ENCODE measurements at places on chromosomes 4 and X.

DNA sequence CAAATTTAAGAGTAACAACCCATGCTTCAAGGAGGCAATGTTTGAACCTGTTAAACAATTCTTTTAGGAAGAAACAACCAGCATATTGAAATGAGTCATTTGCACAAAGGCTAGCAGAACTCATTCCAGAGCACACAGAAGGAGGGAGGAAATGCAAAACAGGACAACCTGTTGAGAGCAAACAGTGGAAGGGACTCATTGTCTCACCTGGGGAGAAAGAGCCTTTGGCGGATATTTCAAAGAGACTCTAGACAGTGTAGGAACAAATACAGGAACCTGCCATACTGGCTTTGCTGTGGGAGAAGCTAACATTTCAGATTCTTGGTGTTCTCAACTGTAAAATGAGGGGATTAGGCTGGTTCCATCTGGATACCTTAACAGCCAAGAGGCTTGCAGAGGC lies 14.8 kb upstream of the RASGEF1B start:
- DNase-seq = no peak

GRCh38 chr4:120841580-120841979 lies 80.9 kb downstream of the PRDM5 start:
- DNase-seq = no peak

- DNase-seq = no peak
These were observed 251.0 kb downstream of the ANK2 start for GRCh38 chr4:113300471-113300928.

GRCh38 chrX:3263681-3264126 lies 82.7 kb downstream of the MXRA5 start:
- no peak for DNase-seq

GRCh38 chr4:185472103-185472542 lies 590 bp upstream of the CCDC110 start:
- DNase-seq = no peak

DNA sequence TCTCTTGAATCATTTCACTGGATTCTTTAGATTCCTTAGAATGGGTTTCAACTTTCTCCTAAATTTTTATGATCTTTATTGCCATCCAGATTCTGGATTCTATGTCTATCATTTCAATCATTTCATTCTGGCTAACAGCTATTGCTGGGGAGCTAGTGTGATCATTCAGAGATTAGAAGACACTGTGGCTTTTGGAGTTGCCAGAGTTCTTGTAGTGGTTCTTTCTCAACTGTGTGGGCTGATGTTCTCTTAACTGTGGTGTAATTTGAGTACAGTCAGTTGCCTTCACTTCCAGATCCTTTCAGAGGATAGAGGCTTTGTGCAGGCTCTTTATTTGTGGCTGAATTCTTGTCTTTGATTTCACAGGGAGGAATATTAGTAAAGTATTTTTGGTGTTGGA lies 12.1 kb upstream of the CSN2 start:
- no peak for DNase-seq

DNA sequence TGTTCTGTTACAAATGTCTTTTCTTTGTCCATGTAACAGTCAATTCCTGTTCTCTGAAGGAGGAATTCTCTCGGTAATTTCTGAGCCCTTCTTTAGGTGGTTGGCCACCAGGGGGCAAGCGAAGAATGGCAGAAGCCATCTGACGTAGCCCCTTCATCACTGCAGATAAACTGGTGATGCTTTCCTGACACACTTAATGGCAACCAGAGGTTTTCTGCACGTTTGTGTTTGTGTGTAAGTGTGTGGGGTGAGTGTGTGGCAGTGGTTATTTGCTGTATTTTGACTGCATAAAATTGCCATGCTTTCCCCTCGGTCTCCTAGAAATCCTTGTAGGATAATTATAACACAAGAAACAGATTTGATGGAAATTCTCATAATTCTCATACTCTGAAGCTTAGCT lies 64.8 kb upstream of the STOX2 start:
- DNase-seq = peak; percentile 89

- DNase-seq = no peak
These were observed 73.3 kb downstream of the TASL start for GRCh38 chrX:30504309-30504708.

GRCh38 chrX:7170898-7171297 lies 22.9 kb upstream of the PUDP start:
- DNase-seq = no peak

DNA sequence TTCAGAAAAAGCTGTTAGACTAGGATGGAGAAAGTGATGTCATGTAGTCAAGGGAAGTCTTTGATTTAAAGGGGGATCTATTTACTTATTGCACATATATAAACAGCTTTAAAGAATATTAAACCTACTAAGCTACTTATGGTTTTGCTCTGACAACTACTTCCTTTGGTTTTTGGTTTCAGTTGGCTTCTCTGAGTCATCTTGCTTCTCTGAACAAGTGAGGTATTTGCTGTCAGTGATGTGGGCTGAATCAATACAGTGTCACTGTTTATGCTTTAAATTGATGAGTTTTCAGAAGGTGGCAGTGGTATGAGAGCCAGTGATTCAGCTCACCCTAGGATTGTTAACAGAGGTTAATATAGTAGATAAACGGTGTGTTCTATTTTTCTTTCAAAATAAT lies 75.1 kb downstream of the CEP44 start:
- DNase-seq = no peak

DNA sequence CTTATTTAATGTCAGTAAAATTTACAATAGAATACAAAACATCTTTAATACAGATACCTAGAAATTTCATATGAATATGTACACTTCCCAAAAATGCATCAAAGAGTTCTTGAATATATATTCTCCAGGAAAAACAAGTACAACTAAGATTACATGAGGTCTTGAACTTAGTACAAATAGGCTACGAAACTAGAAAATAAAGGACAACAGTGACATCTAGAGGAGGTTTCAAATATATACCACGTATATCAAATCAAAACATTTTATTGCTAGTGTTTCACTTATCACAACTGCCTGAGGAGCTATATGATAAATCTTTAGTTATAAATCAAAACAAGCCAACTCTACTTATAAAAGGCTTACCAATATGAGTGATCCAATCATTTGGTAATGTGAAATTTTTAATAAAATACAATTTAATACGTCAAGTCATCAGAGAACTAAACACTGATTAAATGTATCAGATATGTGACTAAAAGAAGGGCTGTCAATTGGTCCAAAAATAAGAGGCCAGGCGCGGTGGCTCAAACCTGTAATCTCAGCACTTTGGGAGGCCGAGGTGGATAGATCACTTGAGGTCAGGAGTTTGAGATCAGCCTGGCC lies 36.6 kb downstream of the ANAPC10 start:
- DNase-seq = peak; percentile 62

GRCh38 chrX:70324326-70324725 lies 34.4 kb downstream of the KIF4A start:
- no peak for DNase-seq

GRCh38 chrX:114152130-114152529 lies 431.8 kb upstream of the HTR2C start:
- DNase-seq = no peak
